ENCODE measurements at places on chromosomes 3 and 15.

- no peak for DNase-seq
These were observed 41.8 kb downstream of the IFT122 start for GRCh38 chr3:129481766-129482332.

DNA sequence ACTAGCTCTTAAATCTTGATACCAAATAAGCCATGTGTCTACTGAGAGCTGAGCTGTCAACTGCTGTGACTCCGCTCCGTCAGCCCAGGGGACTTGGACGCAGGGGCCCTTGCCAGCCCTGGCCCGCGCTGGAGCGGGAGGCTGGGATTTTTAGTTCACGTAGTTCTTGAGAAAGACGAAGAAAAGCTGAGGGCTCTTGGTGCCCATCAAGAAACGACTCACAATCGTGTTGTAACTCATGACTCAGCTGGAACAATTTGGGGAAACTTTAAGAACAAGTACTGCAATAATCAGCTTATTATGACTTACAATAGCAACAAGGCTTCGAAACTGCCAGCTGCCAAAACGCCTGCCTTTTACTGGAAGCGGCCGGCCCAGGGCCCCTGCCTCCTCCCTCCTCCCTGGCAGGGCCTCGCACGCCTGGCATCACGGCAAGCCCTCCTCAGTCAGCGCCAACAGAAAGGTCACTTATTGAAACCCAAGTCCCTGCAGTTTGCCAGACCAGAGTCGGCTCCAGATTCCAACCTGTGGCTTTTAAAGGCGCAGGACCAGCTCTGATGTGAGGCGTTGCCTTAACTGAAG lies 60.3 kb downstream of the RGMA start:
- no peak for DNase-seq

DNA sequence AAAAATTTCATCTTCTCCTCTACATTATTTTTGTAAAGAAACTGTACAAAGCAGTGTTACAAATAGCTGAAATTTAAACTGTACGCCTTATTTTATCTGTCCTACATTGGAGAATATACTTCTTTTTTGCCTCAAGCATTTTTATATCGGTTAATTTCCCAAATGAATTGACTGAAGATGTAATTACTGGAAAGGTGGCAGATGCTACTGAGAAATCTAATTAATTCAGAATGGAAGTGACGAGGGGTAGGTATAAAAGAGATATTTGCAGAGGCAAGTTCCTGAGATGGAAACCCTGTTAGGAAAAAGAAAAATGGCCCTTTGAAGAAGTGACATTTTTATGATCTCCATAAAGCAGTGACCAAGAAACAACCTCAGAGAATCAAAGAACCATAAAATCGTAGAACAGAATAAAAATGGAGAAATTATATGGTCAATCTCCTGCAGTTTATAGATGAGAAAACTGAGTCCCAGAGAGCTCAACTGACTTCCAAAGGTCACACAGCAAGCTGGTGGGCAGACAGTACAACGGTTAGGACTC lies 20.4 kb downstream of the RUVBL1 start:
- DNase-seq, result no peak

DNA sequence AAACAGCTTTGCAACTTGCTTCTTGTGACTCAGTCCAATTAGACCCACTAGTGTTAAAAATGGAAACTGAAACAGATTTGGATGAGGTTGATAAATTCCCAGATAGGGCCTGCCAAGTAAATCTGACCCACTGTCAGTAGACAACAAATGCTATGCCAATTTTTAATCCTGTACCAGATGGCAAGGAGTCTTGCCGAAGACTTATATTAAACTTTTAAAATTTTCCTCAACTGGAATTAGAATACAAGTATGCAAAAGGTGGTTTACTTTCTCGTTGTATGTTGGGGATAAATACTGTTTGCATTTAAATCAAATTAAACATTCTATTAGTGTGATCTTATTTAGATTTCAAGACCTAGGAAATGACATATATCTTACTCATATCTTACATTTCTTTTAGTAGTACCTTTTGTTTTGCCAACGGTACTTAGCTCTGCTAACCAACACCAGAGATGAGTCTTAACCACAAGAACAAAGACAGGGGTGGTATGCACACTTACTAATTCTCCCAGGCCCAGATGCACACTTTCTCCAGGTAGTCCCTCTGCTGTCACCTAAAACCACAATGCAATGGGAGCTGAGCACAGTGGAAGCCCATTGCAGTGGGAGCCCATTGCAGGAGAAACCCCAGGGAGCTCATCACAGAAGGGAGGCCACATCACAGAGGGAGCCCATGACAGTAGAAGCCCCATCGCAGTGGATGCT lies 77.8 kb downstream of the WWTR1 start:
- DNase-seq, result no peak

DNA sequence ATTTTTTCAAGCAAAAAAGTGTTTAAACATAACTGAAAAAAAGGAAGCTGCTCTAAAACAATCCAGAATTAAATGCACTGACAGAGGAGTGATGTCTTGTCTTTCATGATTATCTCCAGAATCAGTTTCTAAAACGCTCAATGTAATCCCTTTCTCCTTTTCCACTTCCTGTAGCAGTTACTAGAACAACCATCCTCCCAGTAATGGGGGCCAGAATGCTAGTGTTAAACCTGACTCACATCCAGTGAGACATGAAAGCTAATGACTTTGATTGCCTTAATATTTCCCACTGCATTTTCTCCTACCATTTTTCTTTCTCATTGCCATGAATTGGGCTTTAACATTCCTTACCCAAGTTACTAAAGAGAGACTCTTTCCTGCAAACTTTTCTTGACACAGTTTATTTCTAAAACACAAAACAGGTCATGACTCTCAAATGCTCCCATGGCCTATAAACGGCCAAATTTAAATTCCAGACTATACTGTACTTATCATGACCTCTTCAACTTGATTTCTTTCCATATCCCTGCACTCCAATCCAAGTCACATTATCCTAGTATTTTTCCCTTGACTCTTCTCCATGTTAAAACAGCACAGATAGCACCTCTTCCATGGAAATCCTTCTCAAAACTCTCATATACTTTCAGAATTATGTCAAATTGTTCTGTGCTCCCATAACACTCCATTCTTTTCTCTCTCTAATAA lies 341.4 kb downstream of the NAALADL2 start:
- no peak for DNase-seq

- DNase-seq, result no peak
These were observed 241.4 kb upstream of the SOX2 start for GRCh38 chr3:181470349-181470748.

Measured in central memory CD8-positive, alpha-beta T cell (primary cell).